Stimulated activated CD8-positive, alpha-beta memory T cell treated with anti-CD3 and anti-CD28 coated beads, Interleukin-15, amount 100 ng/mL, for 1 hour (primary cell): ENCODE measurements at places on chromosomes 1 and 21.

GRCh38 chr1:12039164-12039525 is 19.8 kb downstream of the MIIP start:
- DNase-seq, result no peak

DNA sequence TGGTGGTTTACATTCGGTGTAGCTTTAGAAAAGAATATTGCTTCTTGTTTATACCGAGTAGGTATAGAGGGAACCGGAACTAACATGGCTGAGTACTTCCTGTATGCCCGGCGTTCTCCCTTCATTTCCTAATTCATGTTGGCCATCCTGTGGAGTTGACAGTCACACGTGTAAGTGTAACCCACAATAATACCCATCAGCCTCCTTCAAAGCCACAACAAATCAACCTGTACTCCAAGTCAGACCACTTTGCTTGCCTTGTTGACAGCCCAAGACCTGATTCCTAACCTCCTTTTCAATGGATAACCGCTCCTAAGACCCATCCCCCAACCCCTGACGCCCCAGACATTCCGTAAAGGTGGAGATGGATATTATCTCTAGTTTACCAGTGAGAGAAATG is 42.1 kb downstream of the UBE2U start:
- no peak for DNase-seq

- no peak for DNase-seq
Measured at GRCh38 chr21:28719723-28720122, 273.0 kb downstream of the LTN1 start.

DNA sequence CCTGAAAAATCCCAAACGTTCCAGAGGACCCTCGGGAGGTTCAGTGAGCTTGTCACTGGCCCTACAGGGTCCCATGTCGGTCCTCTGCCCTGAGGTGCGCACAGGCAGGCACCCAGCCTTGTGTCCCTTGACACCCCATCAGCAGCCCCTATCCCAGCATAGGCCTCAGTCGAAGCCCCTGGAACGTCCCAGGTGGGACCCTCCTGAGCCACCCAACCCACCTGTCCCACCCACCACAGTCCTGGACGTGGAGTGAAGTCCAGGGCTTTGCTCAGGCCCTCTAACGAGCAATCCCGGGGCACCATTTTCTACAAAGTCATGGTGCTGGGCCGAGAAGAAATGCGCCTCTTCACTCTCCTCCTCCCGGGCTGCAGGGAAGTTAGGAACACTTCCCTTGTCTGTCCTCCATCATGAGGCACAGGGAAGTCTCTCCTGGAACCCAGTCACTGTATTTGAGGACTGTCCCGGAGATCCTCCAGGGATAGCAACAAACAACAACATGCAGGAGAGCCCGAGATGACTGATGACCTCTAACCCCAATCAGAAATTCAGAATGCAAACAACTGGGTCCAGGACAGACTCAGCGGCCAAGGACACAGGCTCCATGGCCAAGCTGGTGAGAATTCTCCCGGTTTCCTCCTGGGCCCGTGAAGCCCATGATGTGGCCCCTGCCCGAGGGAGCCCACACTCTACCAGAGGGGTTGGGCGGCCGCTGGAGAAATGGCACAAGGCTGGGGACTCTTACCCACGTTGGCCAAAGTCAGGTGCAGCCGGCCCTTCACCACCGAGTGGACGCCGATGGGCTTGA is 105.5 kb downstream of the NPHP4 start:
- DNase-seq, result no peak

DNA sequence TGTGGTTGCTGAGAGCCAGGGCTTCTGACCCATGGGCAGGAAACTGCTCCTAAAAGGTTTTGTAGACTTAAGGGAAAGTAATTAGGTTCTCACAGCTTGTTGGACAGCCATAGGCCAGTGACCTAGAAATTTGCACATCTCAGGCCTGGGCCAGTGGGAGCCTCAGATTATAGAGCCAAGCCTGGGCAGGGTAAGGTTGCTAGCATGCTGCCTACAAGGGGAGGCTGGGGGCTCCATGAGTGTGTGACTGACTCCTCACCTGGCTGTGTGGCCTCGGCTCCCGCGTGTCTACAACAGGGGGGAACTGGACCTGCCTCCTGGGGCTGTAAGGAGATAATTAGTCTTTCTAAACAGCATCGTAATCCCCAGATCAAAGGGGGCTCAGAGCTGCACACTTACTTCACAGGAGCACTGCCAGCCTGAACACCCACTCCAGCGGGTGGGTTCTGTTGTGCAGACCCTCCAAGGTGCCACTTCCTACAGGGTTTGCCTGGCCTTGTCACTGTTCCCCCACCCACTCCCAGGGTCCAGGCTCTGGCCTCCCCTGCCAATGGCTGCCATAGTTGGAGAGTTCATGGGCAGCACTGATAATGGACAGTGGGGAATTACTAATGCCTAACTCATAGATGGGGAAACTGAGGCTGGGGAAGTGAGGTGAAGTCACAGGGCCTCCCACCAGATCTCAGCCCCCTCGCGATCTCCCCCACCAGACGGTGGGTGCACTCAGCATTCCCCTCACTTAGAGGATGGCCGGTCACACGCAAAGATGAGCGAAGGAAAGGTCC is 230.4 kb upstream of the TMEM51 start:
- DNase-seq, result no peak

DNA sequence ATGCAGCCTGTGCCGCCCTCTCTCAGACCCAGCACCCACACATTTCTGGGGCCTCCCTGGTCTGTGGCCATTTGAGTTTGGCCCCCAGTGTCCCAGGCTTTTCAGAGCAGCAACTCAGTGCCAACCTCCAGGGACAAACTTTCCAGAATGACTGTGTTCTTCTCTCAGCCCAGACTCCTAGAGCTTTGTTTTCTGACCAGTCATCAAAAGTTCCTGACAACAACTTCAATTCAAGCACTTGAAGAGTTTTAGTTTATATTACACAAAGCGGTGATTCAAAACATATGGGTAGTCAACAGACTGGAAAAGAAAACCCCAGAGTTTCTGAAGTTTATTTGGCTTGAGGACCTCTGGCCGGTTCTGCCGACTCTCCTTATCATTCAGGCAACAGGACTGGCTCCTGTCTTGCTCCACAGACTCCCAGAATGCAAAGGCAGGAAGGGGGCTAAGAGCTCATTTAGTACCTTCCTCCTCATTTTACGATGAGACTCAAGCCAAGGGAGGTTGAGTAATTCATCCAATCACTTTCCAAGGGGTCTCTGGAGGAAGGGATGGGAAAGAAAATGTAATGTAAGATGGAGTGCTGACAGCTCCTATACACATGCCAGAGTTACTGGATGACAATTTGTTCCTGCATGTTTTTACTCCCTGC is 27.0 kb upstream of the TIAM1 start:
- no peak for DNase-seq

- DNase-seq, result no peak
Measured at GRCh38 chr21:37071561-37072273, 1.2 kb downstream of the PIGP start.

GRCh38 chr21:17572431-17572830 is 40.3 kb downstream of the BTG3 start:
- no peak for DNase-seq

DNA sequence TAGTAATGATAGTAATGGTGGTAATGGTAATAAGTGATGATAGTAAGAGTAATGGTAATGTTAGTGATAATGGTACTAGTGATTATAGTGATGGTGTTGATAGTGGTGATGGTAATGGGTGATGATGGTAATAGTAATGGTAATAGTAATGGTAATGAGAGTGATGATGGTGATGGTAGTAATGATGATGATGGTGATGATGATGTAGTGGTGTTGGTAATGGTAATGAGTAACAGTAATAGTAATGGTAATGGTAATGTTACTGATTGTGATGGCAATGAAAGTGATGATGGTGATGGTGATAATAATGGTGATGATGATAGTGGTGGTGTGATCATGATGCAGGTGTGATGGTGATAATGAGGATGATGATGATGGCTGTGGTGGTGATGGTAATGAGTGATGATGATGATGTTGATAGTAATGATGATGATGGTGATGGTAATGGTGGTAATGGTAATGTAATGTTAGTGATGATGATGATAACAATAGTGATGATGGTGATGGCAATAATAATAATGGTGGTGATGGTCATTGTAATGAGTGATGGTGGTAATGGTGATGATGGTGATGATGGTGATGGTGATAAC is 235.0 kb downstream of the MATN1 start:
- no peak for DNase-seq

DNA sequence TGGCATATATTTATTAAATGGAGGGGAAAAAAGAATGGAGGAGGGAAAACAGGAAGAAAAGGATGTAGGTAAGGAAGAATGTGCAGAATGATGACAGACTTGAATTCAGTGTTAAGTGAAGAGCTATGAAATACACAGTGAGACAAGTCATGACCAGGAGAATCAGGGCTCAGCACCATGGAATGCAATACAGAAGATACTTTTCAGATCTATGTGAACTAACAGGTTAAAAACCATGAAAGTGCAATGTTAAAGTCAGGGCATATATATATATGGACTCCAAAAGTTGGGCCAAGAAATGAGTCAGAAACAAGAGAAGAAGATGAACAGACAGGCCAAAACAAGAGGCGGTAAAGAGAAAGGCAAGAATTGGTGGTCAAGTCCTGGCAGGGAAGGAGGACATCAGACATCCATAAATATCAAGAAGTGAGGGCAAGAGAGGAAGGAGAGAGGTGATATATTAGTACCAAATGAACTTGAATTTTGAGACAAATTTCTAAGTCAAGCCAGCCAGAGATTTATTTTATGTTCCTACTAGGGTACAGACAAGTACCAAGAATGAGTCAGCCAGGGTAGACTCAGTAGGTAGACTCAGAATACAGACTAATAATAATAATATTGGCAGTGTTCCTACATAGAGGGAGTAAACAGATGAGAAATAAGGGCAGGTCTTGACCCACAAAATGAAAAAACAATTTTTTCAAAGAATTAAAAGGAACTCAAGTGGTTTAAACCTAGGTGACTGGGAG is 39.5 kb upstream of the MCOLN3 start:
- DNase-seq, result no peak

DNA sequence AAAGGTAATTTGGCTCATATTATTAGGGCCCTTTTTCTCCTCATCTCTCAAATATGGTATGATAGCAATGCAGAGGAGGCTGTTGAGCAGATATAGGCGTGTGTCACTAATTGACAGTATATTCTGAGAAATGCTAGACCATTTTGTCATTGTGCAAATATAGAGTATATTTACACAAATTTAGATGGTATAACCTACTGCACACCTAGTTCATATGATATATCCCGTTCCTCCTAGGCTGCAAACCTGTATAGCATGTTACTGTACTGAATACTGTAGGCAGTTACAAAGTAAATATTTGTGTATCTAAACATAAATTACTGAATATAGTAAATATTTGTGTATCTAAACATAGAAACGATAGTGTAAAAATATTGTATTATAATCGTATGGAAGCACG is 8.6 kb downstream of the ZBTB37 start:
- DNase-seq, result no peak

GRCh38 chr1:61397935-61398334 is 315.6 kb downstream of the NFIA start:
- DNase-seq, result no peak

- no peak for DNase-seq
Measured at GRCh38 chr1:163571950-163572349, 250.2 kb downstream of the NUF2 start.

- DNase-seq, result no peak
Measured at GRCh38 chr1:2289607-2290006, 61.5 kb downstream of the SKI start.

- DNase-seq, result no peak
Measured at GRCh38 chr1:166040202-166040997, 126.4 kb downstream of the FAM78B start.

- DNase-seq, result no peak
Measured at GRCh38 chr1:219563568-219563967, 49.3 kb downstream of the ZC3H11B start.

GRCh38 chr1:41547781-41548560 is 63.5 kb upstream of the EDN2 start:
- DNase-seq, result no peak

DNA sequence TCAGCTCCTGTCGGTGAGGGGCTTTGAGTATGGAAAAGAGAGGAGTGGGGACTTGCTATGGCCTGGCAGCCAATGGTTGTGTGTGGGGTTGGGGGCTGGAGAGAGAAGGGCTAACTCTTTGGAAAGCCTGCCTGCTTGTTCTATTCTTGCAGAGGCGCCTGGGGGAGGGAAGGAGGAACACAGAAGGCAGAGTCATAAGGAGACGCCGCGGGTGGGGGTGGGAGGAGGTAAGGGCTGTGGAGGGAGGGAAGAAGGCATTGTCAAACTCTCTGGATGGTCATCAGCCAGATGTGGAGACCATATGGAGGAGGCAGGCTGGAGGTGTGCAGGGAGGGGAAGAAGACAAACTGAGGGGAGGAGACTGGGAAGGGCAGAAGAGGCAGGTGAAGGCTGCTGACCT is 70.0 kb downstream of the PLXNA2 start:
- DNase-seq, result no peak

GRCh38 chr21:33157303-33157702 is 72.4 kb upstream of the IFNAR2 start:
- no peak for DNase-seq

DNA sequence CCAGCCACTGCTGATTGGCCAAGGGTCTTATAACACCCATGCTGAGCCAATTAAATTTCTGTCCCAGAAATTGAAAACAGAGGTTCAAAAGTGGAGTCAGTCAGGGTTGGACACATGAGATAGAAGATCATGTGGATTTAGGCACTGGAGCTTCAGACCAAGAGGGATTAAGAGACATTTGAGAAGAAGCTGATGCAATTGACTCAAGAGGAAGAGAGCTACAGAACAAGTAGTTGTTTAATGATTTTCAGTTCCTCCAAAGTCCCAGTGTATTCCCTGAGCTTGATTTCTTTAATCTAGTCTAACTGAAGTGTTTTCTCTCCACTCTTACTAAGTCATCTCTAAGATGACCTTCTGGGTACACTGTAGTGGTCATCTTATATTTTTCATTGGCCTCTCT is 227.1 kb downstream of the DUSP10 start:
- no peak for DNase-seq

- DNase-seq, result no peak
Measured at GRCh38 chr1:117527566-117528102, 78.2 kb upstream of the TENT5C start.
